ENCODE measurements at places on chromosomes 3 and 15.

- no peak for DNase-seq
Measured at GRCh38 chr15:65902373-65902772, 33.1 kb downstream of the RAB11A start.

DNA sequence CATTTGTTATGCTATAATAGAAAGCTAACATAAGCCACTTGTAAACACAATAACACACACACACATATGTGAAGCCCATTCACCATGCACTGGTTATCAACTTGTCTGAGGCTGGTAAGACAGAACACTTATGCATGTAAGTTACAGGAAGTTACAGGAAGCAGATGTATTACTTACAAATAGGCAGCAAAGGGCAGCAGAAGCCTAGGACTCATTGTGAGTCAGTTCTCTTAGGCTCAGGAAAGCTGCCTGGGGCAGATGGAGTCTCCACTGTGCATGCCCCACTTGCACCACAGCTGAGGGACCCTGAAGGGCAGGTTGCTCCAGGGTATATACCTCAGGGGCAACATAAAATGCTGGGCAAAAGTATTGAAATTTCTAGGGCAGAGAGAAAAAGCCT lies 748.8 kb upstream of the CCDC54 start:
- no peak for DNase-seq

- no peak for DNase-seq
Measured at GRCh38 chr3:151117047-151117446, 31.6 kb downstream of the MED12L start.

- peak; percentile 8 for DNase-seq
Measured at GRCh38 chr15:48352474-48353072, 21.3 kb downstream of the DUT start.

GRCh38 chr3:80094589-80094988 lies 326.8 kb upstream of the ROBO1 start:
- no peak for DNase-seq

GRCh38 chr3:46358466-46358865 lies 4.6 kb downstream of the CCR2 start:
- no peak for DNase-seq

- peak; percentile 62 for DNase-seq
Measured at GRCh38 chr3:50572158-50572557, 2.8 kb downstream of the HEMK1 start.

GRCh38 chr3:56347219-56347871 lies 120.9 kb downstream of the ERC2 start:
- no peak for DNase-seq

DNA sequence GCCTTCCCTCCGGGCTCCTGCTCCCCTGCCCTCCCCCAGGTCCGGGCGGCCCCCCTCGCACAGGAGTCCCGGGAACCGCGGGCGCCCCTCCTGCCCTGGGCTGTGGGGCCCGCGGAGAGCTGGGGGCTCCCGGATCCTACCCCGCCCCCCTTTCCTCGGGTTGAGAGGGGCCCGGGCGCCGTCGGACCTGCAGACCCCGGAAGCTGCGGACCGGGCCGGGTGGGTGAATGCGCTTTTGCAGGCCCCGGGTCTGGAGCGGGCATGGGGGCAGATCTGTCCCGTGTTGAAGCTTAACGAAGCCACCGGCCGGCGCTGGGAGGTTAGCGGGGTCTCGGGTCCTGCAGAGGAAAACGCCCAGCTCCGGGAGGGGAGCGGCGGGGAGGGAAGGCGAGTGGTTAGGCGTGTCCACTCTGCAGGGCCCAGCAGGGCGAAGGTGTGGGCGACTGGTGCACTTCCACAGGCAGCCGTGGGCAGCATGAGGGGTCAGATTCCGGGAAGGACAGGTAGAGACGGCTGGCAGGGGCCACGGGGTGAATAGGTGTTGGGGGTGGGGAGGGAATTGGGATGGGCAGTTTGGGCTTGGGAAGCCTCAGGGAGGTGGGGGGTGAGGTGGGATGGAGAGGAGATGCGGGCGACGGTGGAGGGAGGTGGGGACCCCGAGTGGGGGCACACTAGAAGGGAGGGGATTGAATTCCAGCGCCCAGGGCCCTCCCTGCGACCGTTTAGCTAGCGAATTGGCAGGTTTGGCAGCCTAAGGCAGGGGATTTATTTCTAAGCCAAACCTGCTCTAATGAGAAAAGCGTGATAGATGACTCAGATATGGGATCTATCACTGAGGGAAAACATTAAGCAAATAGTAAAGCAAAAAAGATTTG lies 635 bp downstream of the CD276 start:
- no peak for DNase-seq

GRCh38 chr3:112794622-112795172 lies 52.0 kb downstream of the CD200R1L start:
- DNase-seq: no peak

DNA sequence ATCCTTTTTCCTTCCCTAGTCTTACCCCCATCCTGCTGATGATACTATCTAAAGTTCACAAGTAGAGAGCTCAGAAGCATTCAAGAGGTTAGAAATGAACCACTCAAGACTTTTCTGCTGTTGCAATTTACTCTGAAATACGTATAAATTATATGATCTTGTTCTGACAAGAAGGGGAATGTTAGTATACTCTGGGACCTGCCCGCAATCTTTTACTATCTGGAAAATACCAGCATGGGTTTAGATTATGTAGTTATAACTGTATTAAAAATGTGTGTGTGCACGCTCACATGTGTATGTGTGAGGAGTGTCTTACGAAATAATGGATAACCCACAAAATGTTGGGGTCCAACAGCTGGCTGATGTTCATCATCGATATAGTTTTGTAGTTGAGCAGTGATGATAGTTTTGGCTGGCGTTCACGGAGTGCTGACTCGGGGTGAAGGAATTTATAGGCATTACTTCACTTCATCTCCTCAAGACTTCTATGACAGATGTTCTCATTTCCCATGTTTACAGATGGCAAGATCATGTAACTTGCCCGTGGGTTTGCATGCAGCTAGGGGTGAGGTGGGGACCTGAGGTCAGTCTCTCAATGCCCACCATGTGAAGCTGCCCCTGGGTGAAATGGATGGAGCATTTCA lies 297.5 kb upstream of the LYSMD4 start:
- no peak for DNase-seq

- no peak for DNase-seq
Measured at GRCh38 chr3:48594417-48595049, 596 bp downstream of the COL7A1 start.

- DNase-seq: no peak
Measured at GRCh38 chr3:100992231-100993012, 799 bp downstream of the ABI3BP start.

DNA sequence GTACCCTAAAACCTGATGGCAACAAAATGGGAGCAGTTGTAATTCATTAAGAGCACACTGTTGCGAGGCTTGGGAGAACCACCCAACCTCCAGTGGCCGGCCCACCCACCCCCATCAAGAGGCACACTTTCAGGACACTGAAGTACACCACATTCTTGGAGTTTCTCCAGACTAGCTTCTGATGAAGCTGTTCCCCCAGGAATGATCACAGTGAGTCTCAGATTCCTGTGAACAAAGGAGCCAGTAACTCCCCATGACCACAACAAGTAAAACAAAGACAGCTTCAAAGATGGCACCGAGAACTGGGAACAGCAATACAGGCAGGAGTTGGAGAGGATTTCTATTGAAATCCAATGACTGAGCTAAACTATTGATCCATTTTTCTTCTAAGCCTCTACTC lies 126.0 kb downstream of the ST8SIA2 start:
- no peak for DNase-seq

DNA sequence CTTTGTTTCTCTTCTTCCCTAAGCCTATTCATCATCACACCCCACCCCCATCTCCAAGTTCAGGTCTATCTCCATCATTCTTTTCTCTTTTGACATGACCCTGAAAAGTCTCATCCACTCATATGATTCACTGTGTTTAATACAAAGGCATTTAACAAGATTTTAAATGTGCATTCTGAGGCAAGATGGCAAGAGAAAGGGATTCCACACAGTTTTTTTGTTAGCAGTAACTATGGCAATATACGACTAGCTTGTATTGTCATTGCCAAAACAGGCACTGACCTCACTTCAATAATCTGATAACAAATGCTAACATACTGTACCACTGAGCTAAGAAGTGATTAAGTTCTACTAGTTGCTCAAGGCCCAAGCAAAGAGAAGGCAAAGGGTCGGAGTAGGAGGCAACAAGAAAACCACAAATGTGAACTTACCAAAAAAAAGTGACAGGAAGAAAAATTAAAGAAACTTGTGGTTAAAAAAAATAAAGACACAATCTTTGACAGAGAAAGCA lies 53.2 kb downstream of the FBN1 start:
- no peak for DNase-seq
